ENCODE measurements at places on chromosomes 3 and 15.

DNA sequence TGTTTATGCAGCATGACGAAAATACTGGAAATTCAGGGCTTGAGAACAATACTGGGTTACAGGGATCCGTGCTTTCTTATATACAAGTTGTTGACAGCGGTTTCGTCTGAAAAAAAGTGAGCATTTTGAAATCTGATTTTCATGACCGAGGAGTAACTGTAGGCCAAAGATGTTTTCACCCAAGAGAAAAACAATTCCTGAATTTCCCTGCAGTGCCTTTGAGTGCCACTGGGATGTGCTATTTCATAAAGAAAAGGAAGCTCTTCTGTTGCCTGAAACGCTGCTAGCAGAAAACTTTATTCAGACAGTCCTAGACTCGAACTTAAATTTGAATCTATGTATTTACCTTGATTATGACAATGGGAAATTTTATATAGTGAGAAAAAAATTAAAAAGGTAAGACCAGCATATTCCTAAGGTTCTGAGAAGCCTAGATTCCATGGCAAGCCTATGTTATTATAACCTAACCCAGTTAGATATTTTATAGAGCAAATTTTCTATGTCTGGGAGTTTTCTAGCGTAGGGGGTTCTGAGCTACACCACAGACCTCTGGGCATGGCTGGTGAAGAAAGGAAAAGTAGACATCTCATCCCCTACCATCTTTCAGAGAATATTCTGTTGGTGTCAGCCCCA, 30.2 kb downstream of the KCNAB1 start:
- DNase-seq: peak; percentile 11

DNA sequence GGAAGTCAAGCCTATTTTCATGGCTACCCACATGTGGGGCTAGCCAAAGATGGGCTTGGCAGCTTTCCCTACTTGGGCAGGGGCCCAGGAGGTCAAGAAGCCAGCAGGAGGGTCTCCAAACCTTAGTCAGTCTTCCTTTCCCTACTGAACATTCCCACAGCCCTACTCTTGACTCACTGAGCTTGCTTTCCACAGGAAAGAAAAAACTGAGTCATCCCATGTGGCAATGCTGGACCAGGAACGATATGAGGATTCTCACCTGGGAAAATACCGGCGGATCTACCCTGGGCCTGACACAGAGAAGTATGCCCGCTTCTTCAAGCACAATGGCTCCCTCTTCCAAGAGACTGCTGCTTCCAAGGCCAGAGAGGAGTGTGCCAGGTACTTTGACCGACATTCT, 3.7 kb upstream of the NGRN start:
- DNase-seq: no peak

DNA sequence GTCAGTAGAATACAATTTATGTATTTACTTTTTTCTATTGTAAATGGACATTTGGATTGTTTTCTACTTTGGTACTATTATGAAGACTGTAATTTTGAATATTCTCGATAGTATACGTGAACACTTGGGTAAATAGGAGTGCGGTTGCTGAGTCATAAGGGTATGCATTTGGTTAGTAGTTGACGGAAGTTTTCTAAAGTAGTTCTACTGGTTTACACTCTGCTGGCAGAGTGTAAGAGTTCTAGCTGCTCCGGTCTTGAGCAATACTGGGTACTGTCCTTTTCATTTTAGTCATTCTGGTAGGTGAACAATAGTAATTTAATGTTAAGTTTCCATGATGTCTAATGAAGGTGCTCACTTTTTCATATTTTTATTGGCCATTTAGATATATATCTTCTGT, 70.0 kb downstream of the MEF2A start:
- no peak for DNase-seq

DNA sequence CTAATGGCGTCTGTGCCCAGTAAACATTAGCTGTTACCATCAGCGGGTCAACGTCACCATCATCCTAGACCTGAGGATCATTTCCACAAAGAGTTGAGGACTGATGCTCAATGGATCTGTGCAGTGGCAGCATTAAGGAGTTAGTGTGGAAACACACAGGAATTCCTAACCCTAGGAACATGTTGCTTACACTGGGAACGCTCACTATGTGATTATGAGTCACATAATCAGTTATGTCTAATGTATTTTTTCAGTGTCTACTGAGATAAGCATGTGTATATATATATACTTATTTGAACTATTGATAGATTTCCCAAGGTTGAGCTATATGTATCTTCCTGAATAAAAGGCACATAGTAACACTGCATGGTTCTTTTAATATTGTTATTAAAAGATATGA, 19.0 kb downstream of the ARNT2 start:
- DNase-seq: no peak

DNA sequence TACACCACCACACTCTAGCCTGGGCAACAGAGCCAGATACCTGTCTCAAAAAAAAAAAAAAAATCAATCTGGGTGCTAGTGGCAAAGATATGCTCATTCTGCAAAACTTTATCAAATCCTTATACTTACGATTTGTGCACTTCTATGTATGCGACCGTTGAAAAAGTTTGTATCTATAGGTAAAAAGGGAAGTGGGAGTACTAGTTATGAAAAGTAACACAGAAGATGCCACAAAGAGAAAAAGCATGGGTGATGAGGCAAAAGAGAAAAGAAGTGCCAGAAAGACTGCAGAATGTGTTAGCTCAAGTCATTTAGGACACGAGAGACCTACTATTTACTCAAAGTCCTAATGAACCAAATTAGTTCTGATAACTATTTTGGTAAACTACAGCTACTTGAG, 407.8 kb downstream of the SHQ1 start:
- DNase-seq: no peak

GRCh38 chr3:98763076-98763475, at the start of gene ST3GAL6:
Gene ST3GAL6, plus strand, starts transcription at chr3:98763340. Its CDS starts 5,101 bp downstream, at chr3:98768441.
- no peak for DNase-seq

GRCh38 chr3:139934613-139935015, 371 bp upstream of the CLSTN2 start:
- no peak for DNase-seq

DNA sequence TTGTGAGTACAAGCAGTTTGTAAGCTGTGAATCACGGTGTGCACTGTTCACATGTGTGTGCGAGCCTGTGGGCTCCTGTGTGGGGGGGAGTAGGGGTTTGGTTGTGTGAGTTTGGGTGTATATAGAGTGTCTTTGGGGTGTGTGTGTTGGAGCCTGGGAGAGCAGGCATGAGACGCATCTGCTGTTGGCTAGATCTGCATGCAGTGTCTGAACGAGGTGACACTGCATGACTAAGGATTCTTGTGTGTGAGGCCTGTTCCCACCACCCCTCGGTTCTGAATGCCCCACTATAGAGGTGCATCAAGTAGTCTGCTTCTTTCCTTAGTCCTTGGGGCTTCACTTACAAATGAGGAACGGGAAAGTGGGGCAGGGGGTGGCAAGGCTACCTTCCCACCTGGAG, 68.4 kb downstream of the MAGEF1 start:
- DNase-seq: no peak

- DNase-seq: no peak
Measured at GRCh38 chr3:186170516-186170915, 61.6 kb upstream of the ETV5 start.

GRCh38 chr15:57335719-57336118, 40.6 kb upstream of the CGNL1 start:
- DNase-seq: no peak

Data from stimulated activated CD4-positive, alpha-beta T cell treated with anti-CD3 and anti-CD28 coated beads, Interleukin-1b, Interleukin-23, amount 100 ng/mL, for 48 hours (primary cell).